ENCODE measurements at places on chromosomes 12 and 14. TPM values are rescaled to one million over a fixed set of nuclear protein-coding genes. Genes with fewer than 3 reads are reported as not detected.

Gene RASSF9
- total RNA-seq: 1.1 TPM

Gene TMEM132C
- total RNA-seq: not detected

Gene PEBP1
- total RNA-seq: 269 TPM

Gene GNG2
- 11.3 TPM for total RNA-seq

Gene LALBA
- total RNA-seq: not detected

Gene STXBP6
- not detected for total RNA-seq

Gene KLRC4
- not detected for total RNA-seq

Gene HOXC4
- not detected for total RNA-seq

Gene CD163L1
- total RNA-seq: 1.7 TPM

Gene NFE2
- not detected for total RNA-seq

Gene SRRM4
- total RNA-seq: not detected

Gene KIAA0586
- 28.6 TPM for total RNA-seq

Gene PRR13
- 76.1 TPM for total RNA-seq

Measured in mammary microvascular endothelial cell (primary cell).